Stimulated activated CD4-positive, alpha-beta T cell treated with anti-CD3 and anti-CD28 coated beads, Interleukin-15, amount 100 ng/mL, for 1 hour (primary cell): ENCODE measurements at places on chromosomes 7 and 10.

GRCh38 chr10:35992107-35992506, 350.0 kb upstream of the FZD8 start:
- no peak for DNase-seq

GRCh38 chr10:96835899-96836298, 3.8 kb downstream of the LCOR start:
- no peak for DNase-seq

- DNase-seq: no peak
These were observed 316.9 kb upstream of the PHYHIPL start for GRCh38 chr10:58859526-58859925.

GRCh38 chr10:49112098-49112497, 3.2 kb downstream of the VSTM4 start:
- DNase-seq: no peak

- DNase-seq: no peak
These were observed 101.9 kb downstream of the LHPP start for GRCh38 chr10:124563320-124564040.

- DNase-seq: no peak
These were observed 130.8 kb downstream of the PAXIP1 start for GRCh38 chr7:154871928-154872750.

DNA sequence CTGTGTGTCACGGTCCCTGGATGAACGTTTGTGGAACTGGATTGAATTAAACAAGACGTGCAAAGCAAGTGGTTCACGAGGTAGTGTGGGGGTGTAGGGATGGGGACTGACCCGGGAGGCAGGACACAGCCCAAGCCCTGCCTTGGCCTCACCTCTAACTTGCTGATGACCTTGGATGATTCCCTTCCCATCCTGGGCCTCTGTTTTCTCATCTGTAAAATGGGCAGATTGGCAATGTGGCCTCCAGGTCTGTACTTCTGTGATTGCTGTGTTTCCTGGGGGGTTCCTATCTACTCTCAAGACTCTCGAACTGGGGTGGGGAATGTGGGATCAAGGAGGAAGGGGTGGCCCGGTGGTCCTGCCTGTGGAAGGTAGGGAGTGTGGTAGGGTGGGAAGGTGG, 6.0 kb upstream of the PSMG3 start:
- DNase-seq: no peak

- DNase-seq: no peak
These were observed 4.7 kb upstream of the LANCL2 start for GRCh38 chr7:55360486-55360885.

DNA sequence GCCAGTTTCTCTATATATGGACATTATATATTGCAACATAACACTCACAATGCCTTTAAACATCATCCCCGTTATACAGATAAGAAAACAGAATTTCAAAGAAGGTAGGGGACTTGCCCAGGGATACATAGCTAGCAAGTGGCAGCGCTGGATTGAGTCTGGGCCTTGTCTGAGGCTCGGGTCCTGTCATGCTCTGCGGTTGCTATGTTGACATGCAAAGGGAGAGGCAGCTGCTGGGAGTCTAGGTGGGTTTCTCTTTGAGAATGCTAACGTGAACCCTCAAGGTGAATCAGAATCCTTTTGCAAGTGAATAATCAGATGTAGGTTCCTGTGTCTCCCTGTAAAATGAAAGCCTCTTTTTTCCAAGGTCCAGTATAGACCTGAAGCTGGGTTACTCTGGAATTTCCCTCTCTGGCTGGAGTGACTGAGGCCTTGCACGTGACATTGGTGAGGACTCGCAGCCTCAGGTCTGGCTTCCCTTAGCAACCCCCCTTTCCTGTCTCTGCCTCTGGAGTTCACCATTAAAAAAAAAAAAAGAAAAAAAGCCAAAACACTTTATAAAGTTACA, 38.9 kb downstream of the TCF7L2 start:
- DNase-seq: no peak

- no peak for DNase-seq
These were observed 390.3 kb downstream of the KCNMA1 start for GRCh38 chr10:77247031-77247990.

DNA sequence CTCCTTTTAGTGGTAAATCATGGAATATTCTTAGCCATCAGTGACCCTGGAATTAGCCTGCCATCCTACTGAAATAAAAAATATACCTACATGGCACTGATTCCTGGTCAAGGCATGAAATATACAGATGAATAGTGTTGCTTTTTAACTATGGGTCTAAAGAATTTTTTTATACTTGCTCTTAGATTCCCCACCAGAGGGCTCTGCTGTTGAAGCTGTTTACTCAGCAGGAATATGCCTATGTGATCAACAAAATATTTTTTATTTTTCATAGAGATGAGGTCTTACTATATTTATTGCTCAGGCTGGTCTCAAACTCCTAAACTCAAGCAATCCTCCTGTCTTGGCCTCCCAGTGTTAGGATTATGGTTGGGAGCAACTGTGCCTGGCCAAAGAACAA, 13.5 kb downstream of the ZC3HC1 start:
- no peak for DNase-seq

DNA sequence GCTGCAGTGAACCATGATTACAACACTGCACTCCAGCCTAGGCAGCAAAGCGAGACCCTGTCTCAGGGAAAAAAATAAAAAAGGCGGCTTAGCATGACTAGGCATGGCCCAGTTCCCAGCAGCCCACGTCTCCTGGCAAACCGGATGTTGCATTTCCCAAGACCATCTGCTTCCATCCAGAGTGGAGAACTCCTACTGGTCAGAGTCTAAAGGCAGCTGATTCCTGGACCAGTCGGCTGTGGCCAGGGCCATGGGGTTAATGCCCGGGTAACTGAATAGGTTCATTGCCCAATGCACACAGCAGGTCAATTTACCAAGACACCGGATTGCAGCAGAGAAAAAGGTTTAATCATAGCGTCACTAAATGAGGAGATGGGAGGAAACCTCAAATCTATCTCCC, 133.1 kb downstream of the MYL10 start:
- no peak for DNase-seq
